Mammary epithelial cell (primary cell): ENCODE measurements at places on chromosomes 5 and 9. TPM values are rescaled to one million over a fixed set of nuclear protein-coding genes. Genes with fewer than 3 reads are reported as not detected.

Gene ADAMTSL2
- not detected in 2 replicates for total RNA-seq

Gene RAB14
- 27.5 TPM for total RNA-seq

GRCh38 chr9:117444501-117444900, 29.6 kb upstream of the ASTN2 start:
- no peak for DNase-seq

Gene TTC33
- total RNA-seq: 9.7 TPM

DNA sequence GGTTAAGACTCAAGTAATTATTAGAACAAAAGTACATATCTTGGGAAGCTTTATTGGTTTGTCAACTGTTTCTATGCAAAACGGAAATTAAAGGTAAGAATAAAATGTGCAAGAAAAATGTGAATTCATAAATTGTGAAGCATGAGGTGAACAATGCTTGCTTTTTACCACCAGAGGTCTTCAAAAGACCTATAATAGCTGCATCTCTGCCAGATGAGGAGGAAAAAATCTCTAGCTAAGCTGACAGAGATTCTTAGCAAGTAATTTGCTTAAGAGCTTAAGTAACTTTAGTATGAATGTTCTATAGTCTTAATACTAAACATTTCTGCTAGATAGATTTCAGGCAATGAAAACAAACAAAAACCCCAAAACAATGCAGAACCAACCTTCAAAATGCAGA, 54.1 kb downstream of the MRPS30 start:
- peak; percentile 17 for DNase-seq

- peak; percentile 5 for DNase-seq
Observed at GRCh38 chr9:79134654-79135053, 437.1 kb upstream of the TLE4 start.

Gene BAAT
- 0.17 TPM for total RNA-seq

DNA sequence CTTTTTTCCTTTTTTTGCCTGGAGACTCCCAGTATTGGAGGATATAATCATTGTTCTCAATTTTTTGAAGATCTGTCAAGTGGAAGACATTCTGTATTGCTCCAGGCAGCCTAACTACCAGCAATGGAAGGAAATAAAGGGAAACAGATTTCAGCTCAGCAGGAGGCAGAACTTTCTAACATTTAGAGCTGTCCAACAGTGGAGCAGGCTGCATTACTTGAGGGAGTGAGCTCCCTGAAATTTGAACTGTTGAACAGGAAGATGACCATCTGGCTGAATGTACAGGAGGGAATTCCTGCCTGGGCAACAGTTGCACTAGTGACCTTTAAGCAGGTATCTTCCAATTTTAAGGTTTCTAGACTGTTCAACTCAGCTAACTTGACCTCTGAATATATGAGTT, 1.1 kb upstream of the GAPVD1 start:
- DNase-seq: no peak

GRCh38 chr5:62386824-62387223, 16.9 kb downstream of the DIMT1 start:
- no peak for DNase-seq

DNA sequence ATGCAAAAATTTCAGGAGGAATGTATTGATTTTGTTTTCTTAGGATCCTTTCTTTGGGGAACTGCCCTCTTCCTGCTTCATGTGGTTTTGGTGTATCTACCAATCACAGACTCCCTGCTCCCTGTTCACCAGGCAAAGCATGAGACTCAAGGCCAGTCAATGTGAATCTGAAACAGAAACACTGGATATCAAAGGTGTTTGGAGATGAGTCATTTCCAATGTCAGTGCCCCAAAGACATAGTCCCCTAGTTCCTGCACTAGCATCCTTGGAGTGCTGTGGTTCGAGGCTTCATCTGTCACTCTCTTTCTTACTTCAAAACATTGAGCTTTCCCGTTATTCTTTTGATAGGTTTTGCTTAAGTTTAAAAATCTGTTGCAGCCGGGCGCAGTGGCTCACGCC, 8.1 kb downstream of the PPP3R2 start:
- no peak for DNase-seq

DNA sequence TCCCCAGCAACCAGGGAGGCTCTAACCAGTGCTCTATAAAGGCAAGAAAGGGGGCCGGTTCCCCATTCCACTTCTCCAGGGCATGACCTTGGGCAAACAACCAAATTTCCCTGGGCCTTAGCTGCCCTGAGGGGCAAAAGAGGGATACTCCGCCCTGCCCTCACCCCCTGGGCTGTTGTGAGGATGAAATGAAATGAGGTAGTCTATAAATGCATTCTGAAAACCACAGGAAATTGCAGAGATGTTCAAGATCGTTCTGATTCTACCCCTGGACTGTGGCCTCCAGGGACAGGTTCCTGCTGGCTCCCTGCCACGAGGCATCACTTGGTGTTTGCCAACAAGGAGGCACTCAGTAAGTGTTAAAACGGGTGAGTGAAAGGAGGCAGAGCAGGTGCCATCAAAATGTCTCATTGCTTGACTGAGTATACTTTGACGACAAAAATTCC, 5.7 kb downstream of the RAPGEF1 start:
- peak; percentile 33 for DNase-seq

DNA sequence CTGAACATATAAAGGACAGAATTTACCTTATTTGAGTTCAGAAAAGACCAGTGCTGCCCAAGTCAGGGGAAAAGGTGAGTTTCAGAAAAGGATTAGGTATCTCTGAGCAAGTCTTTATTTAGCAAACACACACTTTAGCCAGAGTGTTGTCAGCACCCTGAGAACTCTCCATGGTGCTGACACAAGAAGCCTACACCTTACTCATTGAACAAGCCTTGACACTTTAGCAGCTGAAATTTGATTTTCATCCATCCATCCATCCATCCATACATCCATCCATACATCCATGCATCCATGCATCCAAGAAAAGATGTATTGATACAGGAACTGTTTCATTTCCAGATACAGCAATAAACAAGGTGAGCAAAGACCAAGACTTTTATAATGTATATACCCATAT, 311.2 kb downstream of the TRIM32 start:
- DNase-seq: peak; percentile 44

DNA sequence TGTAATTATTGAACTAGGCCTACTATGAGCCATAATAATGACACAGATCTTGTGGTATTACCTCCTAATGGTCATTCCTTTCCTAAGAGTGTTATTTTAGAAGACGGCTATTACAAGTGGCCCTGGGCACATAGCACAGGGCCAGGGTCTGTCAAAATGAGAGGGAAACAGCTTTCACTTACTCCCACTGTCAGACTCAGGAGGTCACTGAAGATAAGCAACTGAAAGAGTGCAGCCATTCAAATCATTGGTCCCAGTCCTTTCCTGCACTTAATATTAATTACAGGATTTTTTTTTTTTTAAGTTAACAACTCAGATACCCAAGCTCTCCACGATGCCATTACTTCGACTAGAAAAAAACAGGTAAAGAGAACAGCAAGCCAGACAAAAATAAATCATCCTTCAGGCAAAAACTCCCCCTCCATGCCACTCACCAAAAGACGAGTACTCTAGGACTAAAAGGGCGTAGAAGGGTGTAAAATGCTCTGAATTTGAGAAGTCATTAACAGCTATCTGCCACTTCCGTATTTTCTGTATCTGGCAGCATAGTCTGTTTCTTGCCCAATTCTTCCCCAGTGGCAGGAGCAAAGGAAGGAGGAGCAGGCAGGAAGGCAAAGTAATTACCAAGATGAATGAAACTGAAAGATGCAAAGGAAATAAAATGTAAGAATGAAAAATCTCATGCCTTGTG, 87.4 kb downstream of the ZNF608 start:
- DNase-seq: no peak

DNA sequence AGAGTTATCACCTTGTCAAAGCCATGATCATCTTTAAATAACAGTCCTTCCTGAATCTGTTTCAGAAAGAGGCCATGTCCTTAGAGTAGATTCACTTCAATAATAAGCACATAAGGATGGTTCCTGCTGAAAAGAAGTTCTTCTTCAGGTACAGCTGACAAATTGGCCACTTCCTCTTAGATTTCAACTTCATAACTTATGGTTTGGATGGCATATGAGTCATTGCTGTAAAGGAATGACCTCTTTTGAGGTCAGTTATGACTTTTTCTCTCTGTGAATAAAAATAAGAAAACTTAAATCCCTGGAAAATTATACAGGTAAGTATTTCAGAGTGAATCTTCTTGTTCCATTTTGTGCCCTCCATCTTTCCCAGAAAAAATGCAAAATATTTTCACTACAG, 555.3 kb upstream of the ZNF462 start:
- DNase-seq: peak; percentile 52

Gene ORM2
- not detected for total RNA-seq

DNA sequence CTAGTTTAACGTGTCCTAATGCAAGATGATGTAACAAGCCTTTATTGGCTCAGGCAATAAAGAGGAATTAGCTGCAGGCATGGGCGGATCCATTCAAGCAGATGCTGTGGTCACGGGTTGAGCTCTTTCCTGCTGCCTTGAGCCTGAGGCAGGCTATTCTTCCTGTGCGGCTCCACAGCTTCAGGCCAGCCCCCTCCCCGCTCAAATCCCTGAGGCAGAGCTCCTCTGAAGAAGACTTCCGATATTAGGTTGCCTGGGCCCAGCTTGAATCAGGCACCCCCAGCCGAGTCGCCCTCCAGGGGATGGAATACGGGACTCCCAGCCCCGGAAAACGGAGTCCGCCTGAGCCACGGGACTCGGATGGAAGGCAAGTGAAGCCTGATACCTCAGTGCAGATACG, 95.0 kb upstream of the RUFY1 start:
- DNase-seq: no peak

Gene ZNF300
- 5.9 and 6.4 TPM in 2 replicates for total RNA-seq

DNA sequence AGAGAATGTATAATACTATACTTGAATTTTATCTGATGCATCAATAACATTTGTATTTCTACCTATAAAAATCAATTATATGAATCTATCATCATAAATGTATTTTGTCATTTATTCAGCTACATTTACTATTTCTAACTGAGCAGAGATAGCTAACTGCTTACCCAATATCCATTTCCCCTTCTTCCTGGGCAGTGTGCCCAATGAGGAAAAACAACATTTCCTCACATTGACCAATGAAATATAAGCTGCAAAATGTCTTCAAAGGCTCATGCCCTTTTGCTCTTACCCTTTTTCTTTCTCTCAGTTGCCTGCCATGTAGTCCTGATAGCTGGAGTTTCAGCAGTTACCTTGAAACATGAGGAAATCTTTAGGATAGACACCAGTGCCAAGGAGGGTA, 385.8 kb upstream of the PCSK5 start:
- DNase-seq: no peak

Gene NR6A1
- total RNA-seq: 4.8 TPM

DNA sequence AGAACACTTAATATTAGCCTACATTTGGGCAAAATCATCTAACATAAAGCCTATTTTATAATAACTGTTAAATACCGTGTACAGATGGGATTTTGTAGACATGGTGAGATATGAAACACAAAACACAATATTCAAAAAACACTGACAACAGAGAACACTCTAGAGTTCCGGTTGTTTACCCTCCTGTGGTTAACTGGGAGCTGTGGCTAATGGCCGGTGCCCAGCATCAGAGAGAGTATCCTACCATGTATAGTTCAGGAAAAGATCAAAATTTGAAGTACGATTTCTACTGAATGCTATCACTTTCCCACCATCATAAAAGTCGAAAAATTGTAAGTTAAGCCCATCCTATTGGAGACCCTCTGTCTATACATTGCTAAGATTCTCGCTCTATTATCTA, 2.4 kb downstream of the CAMK4 start:
- no peak for DNase-seq

- DNase-seq: no peak
Observed at GRCh38 chr9:108897324-108898096, 35.4 kb downstream of the ACTL7A start.

- DNase-seq: peak; percentile 34
Observed at GRCh38 chr5:2750758-2751464, 566 bp downstream of the IRX2 start.

DNA sequence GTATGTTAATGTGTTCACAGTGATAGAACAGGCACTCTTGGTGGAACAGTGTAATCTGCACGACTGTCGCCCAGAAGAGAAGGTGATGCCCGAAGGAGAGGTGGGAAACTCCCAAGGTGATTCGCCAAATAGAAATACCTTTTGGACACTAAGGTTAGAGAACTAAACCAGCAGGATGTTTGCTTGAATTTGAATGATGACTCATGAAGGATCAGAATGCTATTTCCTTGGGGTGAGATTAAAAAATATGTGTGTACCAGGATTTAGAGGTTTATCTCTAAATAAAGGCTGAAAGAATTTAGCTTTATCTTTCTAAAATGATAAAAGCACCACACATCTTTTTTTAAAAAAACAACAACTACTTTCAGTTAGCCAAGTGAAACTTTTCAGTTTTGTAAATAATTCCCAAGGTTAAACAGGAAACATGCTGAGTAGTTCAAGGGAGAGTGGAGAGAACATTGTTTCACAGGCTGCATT, 297.4 kb upstream of the TAS2R1 start:
- DNase-seq: peak; percentile 61

Gene HARS2
- 24.8 TPM for total RNA-seq

GRCh38 chr5:142000704-142001484, 11.9 kb downstream of the GNPDA1 start:
- no peak for DNase-seq

Gene SLCO6A1
- total RNA-seq: not detected in 2 replicates

Gene CARD9
- 0.47 and 0.69 TPM in 2 replicates for total RNA-seq

- DNase-seq: no peak
Observed at GRCh38 chr5:135467051-135467625, 15.0 kb upstream of the TIFAB start.

GRCh38 chr5:139116100-139116655, 82.0 kb downstream of the SIL1 start:
- no peak for DNase-seq

Gene CCL21
- total RNA-seq: not detected in 2 replicates

GRCh38 chr5:149048811-149049210, 14.1 kb downstream of the SH3TC2 start:
- no peak for DNase-seq

- no peak for DNase-seq
Observed at GRCh38 chr9:96117398-96118080, 184.4 kb downstream of the HSD17B3 start.

DNA sequence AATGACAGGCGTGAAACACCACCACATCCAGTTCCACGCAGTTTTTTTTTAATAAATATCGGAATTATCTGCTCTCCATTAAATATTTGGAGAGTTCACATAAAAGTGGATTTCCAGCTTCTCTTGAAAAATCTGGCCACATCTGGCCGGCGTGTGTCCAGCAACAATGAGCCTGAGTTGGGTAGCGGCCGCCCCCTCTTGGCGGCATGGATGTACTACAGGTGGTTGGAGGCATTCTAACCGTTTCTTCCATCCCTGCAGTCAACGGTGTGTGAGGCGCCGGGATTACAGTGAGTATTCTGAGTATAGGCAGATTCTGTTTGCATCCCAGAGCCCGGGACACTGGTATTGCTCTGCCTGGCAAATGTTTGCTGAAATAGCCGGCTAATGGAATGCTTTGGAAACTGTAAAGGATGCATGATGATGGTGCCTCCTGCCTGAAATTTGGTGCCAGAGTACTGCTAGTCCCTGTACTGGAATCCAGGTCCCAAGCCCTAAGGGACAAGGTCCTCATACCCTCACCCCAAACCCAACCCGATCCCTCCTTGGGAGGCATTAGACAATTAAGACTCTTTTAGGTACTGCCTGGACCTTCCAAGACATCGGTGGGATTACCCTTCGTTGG, 13.6 kb upstream of the GM2A start:
- DNase-seq: no peak
